ENCODE measurements at places on chromosomes 2 and 18.
A peak's percentile ranks its signal among the peaks of the same experiment; 100 is the strongest.

- DNase-seq: no peak
Observed at GRCh38 chr2:52431352-52431760, 1336.2 kb upstream of the CHAC2 start.

DNA sequence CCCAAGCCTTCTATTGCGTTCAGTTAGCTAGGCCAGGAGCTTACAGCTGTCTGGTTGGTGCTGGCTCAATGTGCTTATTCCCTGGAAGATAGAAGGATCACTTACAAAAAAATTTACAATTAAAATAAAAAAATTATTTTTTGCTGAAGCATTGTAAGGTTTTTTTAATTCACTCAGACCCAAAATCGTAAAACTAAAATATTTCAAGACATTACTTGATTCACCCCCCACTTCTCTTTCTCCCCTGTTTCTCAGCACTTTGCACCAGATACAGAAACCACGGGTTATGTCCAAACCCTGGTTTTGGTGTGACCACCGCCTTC lies 911 bp upstream of the PTPRM start:
- DNase-seq: no peak

DNA sequence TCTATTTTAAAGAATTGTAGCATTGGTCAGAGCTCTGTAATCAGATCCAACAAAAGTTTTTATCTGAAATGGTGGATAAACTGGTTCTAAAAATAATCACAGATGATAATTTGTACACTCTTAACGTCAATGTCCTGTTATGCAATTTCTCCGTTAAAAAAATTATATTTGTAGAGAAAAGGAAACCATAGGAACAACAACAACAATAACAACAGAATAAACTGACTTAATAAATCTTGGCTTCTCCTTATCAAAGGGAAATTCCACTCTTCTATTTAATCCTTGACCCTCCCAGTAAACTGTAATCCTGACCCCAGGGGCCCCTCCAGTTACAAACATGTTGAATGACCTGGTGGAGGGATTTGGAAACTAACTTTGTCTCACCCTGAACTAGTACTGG lies 78.6 kb upstream of the ZFP36L2 start:
- no peak for DNase-seq

DNA sequence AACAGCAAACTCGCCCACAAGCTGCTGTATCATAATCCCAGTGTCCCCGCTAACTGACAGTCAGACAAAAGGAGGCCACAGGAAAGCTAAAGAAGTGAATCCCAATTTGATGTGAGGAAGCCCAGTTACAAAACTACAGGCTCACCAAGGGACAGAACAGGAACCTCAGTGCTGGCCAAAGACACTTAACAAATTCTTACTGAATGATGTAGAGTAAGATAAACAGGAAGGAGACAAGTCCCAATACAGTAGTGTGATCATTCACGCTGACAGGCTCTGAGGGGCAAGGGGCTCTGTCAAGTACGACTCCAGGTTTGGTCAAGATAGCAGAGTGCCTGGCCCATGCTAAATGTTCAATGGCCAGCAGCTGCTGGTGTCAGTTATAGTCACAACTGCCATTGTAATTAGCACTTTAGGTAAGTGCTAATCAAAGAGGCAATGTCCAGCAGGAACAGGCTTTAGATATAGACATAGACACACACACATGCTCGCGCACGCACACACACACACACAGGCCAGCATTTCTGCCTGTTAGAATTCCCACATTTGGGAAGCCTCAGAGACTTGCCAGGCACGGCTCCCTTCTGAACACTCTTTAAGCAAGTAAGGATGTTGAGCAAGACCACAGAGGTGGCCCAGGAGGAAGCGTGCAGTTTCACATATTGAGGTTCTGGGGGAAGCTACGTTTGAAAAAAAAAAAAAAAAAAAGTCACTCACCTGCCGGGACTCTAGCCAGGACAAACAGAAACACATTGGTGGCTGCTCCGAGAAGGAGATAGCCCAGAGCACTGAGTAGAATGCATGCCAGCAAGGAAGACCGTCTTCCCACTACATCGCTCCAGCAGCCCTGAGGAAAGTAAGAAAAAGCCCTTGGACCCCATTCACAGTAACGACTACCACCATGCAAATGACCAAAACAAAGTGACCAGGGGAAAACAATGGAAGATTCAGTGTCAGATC lies 35.4 kb upstream of the TMEM182 start:
- no peak for DNase-seq

- no peak for DNase-seq
Observed at GRCh38 chr2:241904011-241904718, 34.6 kb downstream of the RTP5 start.

DNA sequence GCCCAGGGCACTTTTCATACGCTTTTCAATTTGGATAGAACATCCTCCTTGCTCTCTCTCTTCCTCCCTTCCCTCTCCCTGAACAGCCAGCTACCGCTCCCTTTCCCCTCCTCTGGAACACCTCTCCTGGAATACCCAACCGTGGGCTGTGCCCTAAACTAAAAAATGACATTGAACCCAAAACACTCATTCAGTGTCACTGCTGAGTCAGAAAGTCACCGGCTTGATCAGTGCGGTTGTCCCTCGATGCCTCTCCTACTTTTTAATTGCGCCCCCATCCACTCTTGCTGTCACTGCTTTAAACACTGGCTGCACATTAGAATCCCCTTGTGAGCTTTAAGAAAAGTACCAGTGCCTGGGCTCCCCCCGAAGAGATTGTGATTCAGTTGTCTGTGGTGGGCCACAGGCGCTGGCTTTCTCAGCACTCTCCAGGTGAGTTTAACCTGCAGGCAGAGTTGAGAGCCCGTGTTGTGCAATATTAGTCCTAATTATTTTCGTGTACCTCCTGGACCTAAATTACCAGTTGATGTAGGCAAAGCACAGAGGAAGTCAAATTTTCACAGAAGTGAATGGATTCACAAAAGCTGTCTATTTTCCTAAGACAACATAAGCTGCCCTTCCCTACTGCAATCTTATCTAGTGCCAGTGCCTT lies 302.0 kb downstream of the PRKCE start:
- no peak for DNase-seq

DNA sequence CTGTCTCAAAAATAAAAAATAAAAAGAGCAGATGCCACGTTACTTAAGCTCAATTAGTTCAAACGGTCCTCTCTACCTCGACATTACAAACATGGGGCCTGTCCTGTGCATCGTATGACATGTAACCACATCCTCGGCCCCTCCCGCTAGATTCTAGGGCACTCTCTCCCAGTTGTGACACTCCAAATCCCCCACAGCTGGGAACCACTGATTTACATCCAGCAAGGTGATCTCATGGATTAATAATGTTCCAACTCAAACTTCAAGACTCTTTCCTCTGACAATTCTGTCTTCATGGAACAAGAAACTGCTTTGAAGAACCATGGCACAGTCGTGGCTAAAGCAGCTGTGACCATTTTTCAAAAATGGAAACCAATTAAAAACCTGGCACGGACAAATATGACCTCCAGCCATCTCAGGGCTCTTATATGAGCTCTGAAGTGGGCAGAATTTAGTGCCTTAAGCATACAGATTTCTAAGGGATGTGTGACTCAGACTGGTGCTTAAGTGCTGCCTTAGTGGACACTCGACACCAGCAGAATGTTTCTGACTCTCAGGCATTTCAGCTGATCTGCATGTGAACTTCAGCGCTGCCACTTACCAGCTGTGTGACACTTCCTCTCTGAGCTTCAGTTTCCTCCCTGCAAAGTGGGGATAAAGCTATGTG lies 31.7 kb upstream of the ASAP2 start:
- no peak for DNase-seq

DNA sequence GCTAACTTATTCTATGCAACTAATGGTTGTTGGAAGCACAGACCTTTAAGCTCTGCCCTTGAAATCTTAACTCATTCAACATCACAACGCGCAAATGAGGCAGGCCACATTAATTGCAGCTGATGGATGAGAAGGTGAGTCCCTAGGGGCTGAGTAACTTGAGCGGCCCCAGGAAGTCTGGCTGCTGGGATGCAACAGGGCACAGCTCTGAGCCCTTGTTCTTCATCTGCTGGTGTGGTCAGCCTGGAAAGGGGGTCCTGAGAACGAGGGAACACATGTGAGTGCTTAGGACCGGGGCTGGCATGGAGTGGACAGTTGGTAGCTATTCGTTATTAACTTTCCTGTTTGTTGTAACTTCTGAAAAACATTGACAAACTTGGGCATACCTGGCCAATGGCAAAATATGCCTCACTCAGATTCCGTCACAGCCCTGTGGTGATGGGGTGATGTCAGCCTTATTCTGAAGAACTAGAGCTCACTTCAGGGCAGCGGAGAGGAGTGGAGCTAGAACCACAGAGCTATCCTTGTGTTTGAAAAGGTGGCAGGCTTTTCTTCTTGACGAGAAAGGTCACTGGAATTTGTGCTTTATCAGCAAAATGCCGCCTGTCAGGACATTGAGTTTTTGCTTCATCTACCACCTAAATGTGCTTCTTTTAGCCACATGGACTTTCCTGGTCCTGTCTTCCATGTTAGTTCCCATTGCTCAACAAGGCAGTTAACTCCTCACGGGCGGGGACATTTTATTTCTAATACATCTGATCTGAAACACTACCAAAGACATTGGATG lies 145.9 kb upstream of the FHL2 start:
- DNase-seq: no peak

GRCh38 chr2:109516445-109517117 lies 97.2 kb downstream of the SEPTIN10 start:
- DNase-seq: no peak

DNA sequence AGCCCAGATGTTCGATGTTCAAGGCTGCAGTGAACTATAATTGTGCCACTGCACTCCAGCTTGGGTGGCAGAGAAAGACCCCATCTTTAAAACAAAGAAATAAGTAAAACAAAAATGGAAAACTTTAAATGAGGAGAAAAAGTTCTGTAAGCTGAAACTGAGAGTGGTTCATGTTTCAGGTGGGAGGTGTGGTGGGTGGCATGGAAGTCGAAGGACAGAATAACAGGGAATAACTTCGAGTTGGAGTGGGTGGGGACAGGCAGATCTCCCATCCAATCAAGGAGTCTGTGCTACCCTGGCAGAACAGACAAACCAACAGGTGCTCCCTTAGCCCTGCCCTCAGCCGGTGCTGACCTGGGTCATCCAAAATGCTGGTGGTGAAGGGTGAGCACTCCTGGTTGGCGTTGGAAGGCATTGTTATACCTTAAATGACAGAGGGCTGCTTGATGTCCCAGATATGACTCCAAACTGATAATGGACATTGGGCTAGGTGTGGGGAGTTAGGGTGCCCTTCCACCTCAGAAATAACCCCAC lies 328.4 kb downstream of the DYSF start:
- no peak for DNase-seq

- no peak for DNase-seq
Observed at GRCh38 chr2:121333231-121333630, 48.2 kb upstream of the TFCP2L1 start.

GRCh38 chr18:57806201-57806977 lies 3.3 kb upstream of the ATP8B1 start:
- no peak for DNase-seq

DNA sequence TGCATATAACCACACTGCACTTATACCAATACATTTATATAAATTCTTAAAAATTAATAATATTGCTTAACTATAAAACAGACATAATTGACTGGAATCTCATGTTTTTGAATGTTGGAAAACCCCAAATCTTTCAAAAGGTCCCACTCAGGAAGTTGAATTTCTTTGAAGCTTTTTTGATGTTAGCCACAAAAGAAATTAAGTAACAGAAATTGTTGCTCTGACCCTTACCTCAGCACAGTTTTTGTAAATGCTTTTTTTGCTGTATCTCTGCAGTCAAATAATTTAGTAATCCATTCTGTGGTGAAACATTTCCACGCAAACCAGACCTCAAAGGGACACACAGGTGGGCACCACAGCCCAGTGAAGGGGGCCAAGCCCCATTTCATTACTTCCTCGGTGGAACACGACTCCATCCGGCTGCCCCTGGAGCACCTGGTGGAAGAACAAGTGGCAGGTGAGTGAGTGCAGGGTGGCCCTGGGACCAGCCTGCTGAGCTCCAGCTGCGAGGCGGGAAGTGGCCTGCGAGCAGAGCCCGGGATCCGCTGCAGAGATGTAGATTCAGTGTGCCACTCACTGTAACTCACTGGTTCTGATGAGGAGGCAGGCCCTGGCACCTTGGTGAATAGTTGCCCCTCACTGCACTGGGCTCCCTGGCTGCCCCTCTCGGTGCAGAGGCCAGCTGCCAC lies 8.4 kb downstream of the SCLY start:
- no peak for DNase-seq

DNA sequence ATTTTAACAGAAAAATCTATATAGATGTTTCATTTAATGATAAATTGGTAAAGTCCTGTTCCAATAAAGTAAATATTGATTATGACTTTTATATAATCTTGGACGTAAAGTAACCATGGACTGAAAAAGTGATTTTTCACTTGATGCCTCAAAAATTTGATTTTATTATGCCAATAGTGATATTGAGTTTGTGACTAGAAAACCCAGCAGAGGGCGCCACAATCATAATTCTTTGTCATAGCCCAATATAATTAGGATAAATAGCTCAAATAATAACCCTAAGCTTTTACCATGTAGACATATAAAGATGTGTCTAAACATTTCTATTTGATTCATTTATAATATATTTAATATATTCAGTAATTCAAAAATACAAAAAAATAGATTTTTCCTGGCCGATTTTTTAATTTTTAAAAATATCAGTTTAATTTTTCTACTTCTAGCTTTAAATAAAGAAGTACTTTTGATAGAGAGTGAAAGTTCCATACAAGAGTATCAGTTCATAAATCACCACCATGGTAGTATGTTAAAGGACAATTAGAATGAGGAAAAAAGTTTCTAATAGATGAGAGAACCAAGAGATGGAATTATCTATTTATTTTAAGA lies 30.7 kb downstream of the CAMKMT start:
- DNase-seq: peak; percentile 11

GRCh38 chr18:63783394-63783793 lies 8.2 kb downstream of the SERPINB7 start:
- DNase-seq: no peak

GRCh38 chr2:7611750-7612149 lies 694.5 kb downstream of the RNF144A start:
- DNase-seq: no peak

DNA sequence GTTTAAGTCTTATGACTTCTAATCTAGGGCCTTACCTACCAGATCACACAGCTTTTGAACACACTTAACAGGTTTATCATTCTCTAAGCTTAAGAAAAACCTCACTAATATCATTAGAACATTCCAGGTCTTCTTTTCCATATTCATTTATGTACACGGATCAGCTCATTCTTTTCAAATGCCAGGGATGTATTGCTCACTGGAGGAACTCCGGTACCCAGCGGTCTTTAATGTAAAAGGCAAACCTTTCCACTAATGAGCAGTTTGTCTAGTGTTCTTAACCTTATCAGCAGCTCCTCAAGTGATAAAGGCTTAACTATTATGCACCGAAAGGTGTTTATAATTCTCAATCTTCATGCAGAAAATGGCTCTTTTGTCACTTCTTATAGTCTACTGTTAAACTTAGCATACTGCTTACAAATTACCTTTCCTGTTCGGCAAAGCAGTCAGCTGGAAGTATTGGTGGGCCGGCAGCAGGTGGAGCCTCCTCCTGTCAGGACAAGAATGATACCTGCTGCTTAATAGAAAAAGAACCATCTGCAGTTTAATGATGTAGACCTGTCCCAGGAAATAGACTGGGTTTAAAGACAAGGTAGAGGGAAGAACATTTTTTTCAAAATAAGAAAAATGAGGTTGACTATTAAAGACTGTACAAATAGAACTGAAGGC lies 142.7 kb downstream of the FIGN start:
- DNase-seq: no peak

GRCh38 chr18:30792051-30792450 lies 250.5 kb downstream of the DSC3 start:
- DNase-seq: no peak

Measured in stimulated activated CD4-positive, alpha-beta T cell treated with anti-CD3 and anti-CD28 coated beads, Interleukin-15, amount 100 ng/mL, for 1 hour (primary cell).